Sciatic nerve (tissue), 2 donors: ENCODE measurements at places on chromosomes 4 and X.
A peak's percentile ranks its signal among the peaks of the same experiment; 100 is the strongest.

- DNase-seq, result peak; percentile 86
These were observed 345.4 kb upstream of the GATB start for GRCh38 chr4:152106113-152106763.

DNA sequence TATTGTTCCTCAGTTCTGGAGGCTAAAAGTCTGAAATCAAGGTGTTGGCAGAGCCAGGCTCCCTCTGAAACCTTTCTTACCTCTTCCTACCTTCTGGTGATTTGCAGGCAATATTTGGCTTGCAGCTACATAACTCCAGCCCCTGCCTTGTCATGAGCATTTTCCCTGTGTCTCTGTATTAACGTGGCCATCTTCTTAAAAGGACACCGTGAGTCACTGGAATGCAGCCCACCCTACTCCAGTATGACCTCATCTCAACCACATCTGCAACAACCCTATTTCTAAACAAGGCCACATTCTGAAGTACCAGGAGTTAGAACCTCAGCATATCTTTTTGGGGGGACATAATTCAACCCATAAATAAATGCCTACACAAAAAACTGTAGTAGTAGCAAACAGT lies 40.7 kb downstream of the FANCB start:
- no peak for DNase-seq

DNA sequence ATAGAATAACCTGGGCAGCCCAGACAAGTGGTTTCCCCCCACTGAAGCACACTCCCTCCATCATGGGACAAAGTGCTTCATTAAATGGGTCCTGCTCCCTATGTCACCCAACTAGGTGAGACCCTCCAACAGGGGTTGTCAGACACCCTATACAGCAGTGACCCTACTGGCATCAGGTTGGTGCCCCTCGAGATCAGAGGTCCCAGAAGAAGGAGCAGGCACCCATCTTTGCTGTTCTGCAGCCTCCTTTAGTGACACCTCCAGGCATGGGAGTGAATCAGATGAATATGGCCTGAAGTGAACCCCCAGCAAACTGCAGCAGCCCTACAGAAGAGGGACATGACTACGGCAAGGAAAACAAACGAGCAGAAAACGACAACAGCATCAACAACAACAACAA lies 11.1 kb downstream of the NELFA start:
- DNase-seq, result peak; percentile 14

DNA sequence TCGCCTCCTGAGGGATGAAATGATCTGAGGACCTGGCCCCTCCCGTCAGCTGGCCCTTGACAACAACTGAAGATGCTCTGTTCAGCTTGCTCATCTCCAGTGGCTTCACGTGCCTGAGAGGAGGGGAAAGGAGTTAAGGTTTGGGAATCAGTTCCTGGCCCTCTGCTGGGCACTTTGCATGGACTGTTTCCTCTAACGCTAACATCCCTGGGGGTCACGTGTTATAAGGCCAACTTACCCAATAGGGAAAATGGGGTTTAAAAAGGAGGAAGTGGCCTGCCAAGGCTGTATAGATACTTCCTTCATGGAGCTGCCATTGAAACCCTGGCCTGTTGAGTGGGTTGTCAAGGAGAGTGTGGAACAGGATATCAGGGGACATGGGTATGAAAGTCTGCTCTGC lies 65.6 kb downstream of the OR13H1 start:
- no peak for DNase-seq

GRCh38 chr4:167622481-167623240 lies 388.4 kb upstream of the SPOCK3 start:
- DNase-seq, result no peak

DNA sequence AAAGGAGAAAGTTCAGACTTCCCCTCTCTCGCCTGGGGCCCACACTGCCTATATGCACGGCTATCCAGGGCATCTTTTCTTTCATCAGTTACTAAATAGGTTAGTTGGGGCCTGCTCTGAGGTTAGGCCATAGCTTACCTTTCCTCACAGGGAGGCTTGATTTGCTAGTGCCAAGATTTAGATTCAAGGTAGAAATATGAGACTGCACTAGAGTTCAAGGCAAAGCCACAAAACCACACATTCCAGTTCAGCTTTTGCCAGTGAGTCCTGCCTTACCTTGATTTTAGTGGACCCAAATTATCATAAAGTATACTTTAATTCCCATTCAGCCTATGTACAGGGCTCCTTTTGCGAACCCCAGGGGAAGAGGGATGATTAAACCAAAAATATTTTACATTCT lies 762.8 kb downstream of the PDHA2 start:
- no peak for DNase-seq
